ENCODE measurements at places on chromosomes 7 and 10. TPM values are rescaled to one million over a fixed set of nuclear protein-coding genes. Genes with fewer than 3 reads are reported as not detected.

DNA sequence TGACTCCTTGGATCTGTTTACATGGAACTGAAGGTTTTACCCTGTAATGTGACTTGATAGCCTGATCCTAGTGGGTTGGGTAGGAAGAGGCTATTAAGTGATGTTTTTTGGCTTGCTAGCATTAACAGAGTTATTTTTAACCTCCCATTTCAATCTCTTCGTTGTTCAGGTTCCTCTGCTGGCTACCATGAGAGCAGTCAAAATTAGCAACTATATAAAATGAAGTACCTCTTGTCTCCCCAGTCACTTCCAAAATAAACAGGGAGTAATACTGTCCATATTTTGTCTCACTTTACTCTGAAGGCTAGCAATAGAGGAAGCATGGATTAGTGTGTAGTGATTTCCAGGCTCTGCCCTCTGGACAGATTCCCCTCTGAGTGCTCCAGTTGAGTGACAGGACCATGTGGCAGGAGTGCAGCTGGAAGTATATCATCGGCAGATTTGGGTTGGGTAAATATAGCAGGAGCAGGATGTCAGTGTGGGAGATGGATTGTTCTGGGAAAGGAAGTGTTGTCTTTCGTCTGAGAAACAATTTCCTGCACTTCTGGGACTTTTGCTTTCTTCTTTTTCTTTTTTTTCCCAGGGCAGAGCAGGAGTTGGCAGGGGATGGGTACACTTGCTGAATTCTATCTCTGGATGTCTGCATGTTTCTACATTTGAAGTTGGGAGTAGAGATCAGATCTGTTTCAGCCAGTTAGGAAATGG is 35.2 kb downstream of the GBF1 start:
- H3K4me1 ChIP-seq = no peaks in the 10 kb centered on the region
- H3K27ac ChIP-seq = peak overlapping the region; percentile 15
- no peak for DNase-seq
- H3K36me3 ChIP-seq = no peaks in the 10 kb centered on the region
- H3K27me3 ChIP-seq = no peaks in the 10 kb centered on the region
- peak overlapping the region; percentile 19 for H3K4me3 ChIP-seq

DNA sequence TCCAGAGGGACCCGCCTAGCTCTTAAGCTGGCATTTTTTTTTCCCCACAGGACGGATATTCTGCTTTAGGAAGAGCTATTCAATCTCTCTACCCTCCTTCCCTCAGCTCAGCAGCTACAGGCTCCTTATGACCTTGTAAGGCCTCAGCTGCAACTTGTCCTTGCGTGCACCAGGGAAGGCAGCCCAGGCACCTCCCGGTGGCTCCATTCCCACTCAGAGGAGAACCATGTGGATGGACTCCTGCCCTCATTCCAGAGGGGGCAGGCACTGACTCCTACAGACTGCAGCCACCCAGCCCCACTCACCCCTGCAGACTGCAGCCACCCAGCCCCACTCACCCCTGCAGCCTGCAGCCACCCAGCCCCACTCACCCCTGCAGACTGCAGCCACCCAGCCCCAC is 73.7 kb downstream of the ITIH5 start:
- no peaks in the 10 kb centered on the region for H3K27me3 ChIP-seq
- H3K4me3 ChIP-seq = no peak overlapping the region
- H3K4me1 ChIP-seq = no peaks in the 10 kb centered on the region
- DNase-seq = no peak

- H3K27me3 ChIP-seq = no peaks in the 10 kb centered on the region
- no peak overlapping the region for H3K27ac ChIP-seq
- DNase-seq = no peak
- H3K4me3 ChIP-seq = no peak overlapping the region
- H3K36me3 ChIP-seq = peaks cover 8% of the 10 kb centered on the region
Observed at GRCh38 chr7:2193575-2194305, 39.0 kb downstream of the MAD1L1 start.

DNA sequence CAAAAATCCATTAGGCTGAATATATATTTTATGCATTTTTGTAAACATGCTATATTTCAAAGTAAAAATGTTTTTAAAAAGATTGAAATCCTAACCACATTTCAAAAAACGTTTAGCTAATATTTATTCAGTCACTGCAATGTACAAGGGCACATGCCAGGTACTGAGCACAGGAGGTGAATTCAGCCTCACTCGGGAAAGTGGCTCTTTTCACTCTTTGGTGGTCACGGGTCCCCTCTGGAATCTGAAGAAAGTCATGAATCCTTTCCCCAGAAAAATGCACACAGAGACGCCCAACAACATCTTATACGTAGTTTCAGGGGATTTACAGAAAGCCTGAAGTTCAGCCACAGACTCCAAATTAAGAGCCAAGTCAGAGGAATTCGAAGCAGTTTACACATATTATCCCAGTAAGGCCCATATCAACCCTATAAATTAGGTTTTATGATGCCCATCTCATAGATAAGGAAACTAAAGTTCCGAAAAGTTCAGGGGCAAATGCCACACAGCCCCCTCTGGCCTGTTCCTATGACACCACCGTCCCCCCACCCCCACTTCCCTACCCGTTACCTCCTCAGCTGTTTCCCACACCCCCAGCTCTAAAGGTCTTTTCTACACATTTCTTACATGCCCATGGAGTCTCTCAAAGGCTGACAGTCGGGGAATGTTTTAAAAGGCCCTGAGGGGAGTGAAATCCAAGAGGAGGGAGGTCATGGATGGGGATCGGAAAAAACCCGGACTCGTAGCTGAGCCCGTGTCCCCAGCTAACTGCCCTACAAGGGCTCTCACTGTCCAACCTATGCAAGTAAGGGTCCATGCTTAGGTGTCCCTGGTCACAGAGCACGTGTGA is 9.6 kb upstream of the SVOPL start:
- no peak overlapping the region for H3K4me3 ChIP-seq
- no peak overlapping the region for H3K27ac ChIP-seq
- no peaks in the 10 kb centered on the region for H3K4me1 ChIP-seq
- DNase-seq = no peak
- no peaks in the 10 kb centered on the region for H3K27me3 ChIP-seq

DNA sequence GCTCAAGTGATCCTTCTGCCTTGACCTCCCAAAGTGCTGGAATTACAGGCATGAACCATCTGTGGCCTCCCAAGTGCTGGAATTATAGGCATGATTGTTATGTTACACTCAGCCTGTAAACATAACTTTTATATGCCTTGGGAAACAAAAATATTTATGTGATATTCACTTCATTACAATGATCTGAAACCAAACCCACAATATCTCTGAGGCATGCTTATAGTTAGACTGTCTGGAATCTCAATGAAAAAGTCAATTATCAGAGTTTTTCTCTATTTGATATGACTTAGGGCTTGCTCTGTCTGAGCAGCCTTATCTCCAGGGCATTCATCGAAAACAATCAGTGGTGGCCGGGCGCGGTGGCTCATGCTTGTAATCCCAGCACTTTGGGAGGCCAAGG is 195.3 kb upstream of the MYO3A start:
- no peak overlapping the region for H3K27ac ChIP-seq
- H3K4me3 ChIP-seq = no peak overlapping the region
- H3K36me3 ChIP-seq = no peaks in the 10 kb centered on the region
- no peaks in the 10 kb centered on the region for H3K4me1 ChIP-seq
- no peaks in the 10 kb centered on the region for H3K27me3 ChIP-seq
- DNase-seq = no peak

DNA sequence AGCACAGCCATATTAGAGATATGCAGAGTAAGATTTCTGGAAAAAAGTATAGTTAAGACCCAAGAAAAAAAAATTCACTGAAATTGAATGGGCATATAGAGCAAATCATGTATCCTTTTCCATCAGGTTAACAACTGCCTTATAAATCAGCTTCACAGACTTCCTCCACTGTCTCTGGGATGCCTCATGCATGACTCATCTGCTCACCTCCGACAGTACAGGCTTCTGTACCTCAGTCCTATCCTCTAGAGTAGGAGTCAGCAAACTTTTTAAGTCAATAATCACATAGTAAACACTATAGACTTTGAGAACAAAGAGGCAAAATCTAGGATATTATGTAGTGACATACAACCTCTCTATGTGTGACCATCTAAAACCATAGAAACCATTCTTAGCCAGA is 211.6 kb upstream of the SP8 start:
- H3K36me3 ChIP-seq = no peaks in the 10 kb centered on the region
- no peak for DNase-seq
- H3K4me1 ChIP-seq = no peaks in the 10 kb centered on the region
- H3K27me3 ChIP-seq = no peaks in the 10 kb centered on the region

The XPNPEP1 gene
- 212 TPM for total RNA-seq

The HOGA1 gene
- 2.6 TPM for total RNA-seq

The MACROH2A2 gene
- 8.2 TPM for total RNA-seq

All from ascending aorta (tissue), 2 donors.